Epithelial cell of proximal tubule (primary cell): ENCODE measurements at places on chromosomes 3 and 15.

DNA sequence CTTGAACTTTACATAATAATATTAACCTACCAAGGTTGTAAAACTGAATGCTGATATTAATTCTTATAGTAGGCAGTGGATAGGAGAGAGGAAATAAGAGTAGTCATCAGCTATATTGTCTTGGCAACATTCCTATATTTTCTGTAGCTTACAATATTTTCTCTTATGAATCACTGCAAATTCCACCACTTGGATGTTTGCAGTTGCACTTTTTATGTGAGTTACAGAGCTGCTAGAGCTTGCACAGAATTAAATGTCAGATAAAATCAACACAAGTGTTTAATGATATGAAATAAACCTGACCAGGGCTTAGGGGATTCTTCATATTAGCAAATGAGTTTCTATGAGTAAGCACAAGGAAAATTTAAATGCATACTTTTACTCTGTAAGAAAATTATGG is 1710.1 kb downstream of the SI start:
- no peak for DNase-seq

GRCh38 chr3:23711916-23712494 is 93.8 kb upstream of the UBE2E1 start:
- no peak for DNase-seq

DNA sequence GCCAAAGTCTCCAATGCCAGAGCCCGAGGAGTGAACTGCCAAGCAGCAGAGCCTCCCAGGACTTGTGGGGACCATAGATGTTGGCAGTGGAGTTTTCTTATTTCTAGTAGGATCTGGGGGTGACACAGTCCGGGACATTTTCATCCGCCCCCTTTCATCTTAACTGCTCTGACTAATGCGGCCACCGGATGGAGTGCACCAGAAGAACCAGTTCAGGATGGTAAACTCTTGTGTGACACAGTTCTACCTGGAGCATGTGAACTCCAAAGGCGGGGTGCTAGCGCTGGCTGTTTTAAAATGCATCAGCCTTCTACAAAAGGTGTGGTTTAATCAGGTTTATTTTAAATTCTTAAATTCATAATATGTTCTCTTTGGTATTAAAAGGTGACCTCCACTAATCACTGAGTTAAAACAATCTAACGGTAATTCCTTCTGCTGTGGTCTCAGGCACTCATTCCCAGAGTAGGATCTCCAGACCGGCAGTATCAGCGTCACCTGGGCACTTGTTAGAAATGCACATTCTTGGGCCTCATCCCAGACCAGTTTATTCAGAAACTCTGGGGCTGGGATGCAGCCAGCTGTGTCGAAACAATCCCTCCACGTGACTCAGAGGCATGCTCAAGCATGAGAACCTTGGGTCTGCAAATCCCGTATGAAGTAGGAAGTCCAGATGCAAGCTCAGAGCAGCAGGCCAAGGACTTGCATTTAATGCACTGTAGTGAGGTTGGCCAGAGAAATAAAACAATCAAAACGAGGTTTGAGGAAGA is 105.5 kb downstream of the GABRB3 start:
- peak; percentile 10 for DNase-seq

DNA sequence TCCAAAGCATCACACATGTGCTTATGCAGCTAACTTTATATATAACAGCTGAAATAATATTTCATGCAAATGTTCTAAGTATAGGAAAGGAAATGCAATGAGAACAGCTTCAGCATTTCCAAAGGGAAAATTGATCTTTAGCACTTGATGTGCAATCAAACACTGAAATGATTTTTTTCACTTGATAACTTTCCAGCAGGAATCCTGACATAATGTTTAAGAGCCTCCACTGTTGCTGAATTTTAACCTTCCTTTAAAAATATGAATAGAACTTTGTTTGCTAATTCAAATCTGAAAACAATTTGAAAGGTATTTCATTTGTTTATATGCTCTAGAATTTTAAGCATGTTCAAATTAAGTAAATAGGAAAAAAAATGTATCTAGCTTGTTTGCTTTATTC is 96.9 kb upstream of the STRIT1 start:
- no peak for DNase-seq

GRCh38 chr3:149342413-149343380 is 9.3 kb upstream of the TM4SF18 start:
- DNase-seq = no peak

DNA sequence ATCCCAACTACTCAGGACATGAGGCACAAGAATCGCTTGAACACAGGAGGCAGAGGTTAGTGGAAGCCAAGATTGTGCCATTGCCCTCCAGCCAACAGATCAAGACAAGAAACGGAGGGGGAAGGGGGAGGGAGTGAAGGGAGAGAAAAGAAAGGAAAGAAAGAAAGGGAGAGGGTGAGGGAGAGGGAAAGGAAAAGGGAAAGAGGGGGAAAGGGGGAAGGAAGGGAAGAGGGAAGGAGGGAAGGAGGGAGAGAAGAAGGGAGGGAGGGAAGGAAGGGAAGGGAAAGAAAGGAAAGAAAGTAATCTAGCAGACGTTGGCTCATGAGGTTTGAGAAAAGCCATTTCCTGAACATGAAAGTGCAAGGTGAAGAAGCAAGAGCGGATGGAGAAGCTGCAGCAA is 53.1 kb upstream of the SETMAR start:
- no peak for DNase-seq

GRCh38 chr3:134029734-134030378 is at the start of gene SLCO2A1:
Gene SLCO2A1 (minus strand): TSS chr3:134029925. CDS start chr3:134029802, 123 bp downstream.
- no peak for DNase-seq

- DNase-seq = no peak
Measured at GRCh38 chr3:119294696-119295671, 801 bp downstream of the ARHGAP31 start.

DNA sequence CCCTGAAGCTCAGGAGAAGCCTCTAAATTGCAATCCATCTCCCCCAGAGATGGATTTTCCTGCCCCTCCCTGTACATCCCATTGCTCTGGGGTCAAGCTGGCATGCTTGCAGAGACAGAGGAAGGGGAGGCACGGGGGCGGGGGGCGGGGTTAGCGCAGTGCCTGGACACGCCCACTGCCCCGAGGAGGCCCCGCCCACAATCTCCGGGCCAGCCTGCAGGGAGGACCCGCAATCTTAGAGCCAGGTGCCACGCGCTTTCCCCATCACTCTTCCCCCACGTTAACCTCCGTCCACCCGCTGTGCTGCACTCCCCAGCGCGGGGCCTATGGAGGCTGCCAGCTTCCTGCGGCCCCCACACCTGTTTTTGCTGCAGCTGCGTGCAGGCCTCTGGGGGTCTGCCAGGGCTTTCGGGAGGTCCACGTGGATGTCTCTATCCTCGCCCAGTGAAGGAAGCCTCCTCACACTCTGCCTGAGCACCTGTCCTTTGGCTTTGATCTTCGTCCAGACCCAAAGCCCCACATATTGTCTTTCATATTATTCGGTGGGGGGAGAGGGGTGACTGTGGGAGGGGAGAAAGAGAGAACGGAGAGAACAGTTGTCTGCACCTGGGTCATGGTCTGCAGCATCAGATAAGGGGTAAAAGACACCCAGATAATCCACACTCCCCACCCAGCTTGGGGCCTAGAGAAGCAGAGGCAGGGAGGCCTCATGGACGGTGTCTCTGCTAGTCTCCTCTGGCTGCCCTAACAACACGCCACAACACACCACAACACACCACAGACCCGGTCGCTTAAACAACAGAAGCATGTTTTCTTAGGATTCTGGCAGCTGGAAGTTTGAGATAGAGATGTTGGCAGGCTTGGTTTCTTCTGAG is 118.0 kb upstream of the MEF2A start:
- DNase-seq = no peak

DNA sequence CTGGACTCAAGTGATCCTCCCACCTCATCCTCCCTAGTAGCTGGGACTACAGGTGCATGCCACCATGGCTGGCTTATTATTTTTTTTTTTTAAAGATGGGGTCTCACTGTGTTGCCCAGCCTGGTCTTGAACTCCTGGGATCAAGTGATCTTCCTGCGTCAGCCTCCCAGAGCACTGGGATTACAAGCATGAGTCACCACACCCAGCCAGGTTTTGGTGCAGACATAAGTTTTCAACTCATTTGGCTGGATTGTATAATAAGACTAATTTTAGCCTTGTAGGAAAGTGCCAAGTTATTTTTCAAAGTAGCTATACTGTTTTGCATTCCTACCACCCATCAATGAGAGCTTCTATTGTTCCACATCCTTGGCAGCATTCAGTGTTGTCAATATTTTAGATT is 32.1 kb downstream of the BUB1B start:
- DNase-seq = no peak

- DNase-seq = no peak
Measured at GRCh38 chr3:140630866-140631265, 47.0 kb upstream of the TRIM42 start.

DNA sequence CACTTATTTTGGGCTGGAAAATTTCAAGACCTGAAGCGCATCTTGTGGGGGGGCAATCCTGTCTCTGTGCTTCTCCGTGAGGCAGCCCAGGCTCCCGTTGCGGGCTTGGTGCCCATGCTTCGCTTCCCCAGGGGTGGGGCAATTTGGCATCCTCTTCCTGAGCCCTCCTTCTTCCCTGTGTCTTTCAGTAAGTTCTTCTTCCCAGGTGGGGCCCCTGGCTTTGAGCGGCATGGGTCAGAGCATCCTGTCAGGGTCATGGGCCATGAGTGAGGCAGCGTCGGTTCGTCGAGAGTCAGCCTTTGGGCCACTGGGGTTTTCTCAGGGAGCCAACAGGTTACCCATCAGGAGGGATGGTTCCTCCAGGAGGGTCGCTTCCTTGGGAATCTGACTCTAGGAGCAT is 200.7 kb downstream of the UBE3A start:
- DNase-seq = no peak

- no peak for DNase-seq
Measured at GRCh38 chr3:40997711-40998519, 201.4 kb upstream of the CTNNB1 start.

GRCh38 chr3:184696697-184697096 is 15.2 kb downstream of the MAGEF1 start:
- DNase-seq = no peak

- no peak for DNase-seq
Measured at GRCh38 chr3:175343946-175344345, 484.8 kb downstream of the NAALADL2 start.

GRCh38 chr3:10485806-10486205 is 19.6 kb downstream of the ATP2B2 start:
- DNase-seq = no peak

DNA sequence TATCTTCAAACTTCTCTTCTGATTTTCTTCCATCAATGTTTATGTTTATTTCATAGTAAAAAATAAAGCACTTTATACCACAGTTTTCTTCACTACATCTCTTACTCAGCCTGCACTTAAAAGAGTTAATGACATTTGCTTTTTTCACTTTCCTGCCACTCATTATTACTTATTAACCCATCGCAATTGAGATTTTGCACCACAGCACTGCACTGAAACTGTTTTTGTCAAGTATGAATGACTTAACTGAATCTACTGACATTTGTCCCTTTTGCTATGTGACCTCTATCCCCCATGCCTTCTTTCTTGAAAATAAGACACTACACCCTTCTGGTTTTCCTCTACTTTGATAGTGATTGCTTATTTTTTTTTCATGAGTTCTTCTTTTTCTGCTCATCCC is 739.7 kb upstream of the DPPA4 start:
- no peak for DNase-seq

DNA sequence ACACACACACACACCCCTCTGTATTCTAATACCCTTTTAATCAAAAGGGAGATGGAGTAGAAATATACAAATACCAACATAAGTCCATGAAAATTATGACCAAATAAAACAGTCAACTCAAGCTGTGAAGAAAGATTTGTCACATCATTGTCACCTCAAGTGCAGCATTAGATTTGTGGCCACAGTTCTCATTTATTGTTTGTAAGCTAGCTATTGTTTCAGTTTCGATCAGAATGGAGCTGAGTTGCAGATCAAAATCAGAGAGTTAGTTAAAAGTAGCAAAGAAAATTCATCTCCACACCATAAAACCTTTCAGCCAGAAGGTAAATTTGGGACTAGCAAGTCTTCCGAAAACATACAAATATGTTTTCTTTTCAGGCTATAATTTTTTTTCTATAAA is 267.7 kb upstream of the LMCD1 start:
- no peak for DNase-seq

DNA sequence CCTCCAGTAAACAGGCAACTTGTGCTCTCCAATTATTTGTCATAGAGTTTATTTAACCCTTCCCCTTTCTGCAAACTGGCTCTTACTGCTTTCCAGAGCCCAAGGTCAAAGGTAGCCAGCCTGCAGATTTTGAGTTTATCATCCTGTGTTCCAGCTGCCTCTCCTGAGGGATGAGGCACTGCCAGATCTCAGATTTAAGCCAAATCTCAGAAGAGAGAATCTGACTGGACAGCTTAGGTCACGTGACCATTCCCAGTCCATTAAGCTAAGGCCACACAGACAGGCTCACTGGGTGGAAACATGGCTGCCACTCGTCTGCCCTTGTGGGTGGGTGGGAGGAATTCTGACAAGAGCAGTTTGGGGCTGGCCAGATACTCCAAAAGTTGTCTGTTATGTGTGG is 8.6 kb upstream of the SIAH2 start:
- DNase-seq = no peak
